ENCODE measurements at places on chromosomes 4 and X.
A peak's percentile ranks its signal among the peaks of the same experiment; 100 is the strongest.

DNA sequence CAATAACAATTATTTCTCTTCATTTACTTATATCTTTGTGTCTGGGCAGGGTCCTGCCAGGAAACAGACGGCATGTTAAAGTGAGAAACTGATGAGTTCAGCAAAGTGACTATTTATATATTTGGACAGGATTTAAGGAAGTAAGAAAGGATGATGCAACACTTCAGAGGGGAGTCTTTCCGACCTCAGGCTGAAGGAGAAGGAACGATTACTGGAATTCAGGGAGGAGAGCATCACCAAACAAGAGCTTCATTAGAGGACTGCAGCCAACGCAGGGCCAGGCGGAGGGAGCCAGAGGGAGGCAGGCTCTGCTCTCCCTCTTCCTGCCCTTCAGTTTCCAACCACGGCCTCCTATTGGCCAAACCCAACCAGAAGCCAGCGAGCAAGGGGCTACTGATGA lies 1.5 kb upstream of the TLR7 start:
- no peak overlapping the region for H3K27ac ChIP-seq
- no peaks in the 10 kb centered on the region for H3K4me1 ChIP-seq
- no peaks in the 10 kb centered on the region for H3K27me3 ChIP-seq
- no peak overlapping the region for H3K4me3 ChIP-seq
- DNase-seq, result no peak

DNA sequence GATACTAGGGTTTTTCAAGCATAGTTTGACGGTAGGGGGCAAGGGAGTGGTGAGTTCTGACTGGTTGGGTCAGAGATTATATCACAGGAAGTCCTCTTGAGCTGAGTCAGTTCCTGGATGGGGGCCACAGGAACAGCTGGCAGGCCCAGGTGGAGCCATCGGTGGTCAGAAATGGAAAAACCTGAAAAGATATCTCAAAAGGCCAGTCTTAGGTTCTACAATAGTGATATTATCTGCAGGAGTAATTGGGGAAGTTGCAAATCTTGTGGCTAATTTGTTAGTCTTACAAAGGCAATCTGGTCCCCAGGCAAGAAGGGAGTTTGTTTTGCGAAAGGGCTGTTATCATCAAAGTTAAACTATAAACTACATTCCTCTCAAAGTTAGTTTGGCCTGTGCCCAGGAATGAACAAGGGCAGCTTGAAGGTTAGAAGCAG lies 159.3 kb downstream of the PTCHD1 start:
- no peaks in the 10 kb centered on the region for H3K36me3 ChIP-seq
- no peaks in the 10 kb centered on the region for H3K4me1 ChIP-seq
- H3K27me3 ChIP-seq, result no peaks in the 10 kb centered on the region
- no peak overlapping the region for H3K27ac ChIP-seq
- no peak for DNase-seq
- H3K4me3 ChIP-seq, result no peak overlapping the region

GRCh38 chr4:39295784-39296183 lies 70.4 kb downstream of the RFC1 start:
- DNase-seq, result no peak
- no peaks in the 10 kb centered on the region for H3K27me3 ChIP-seq
- peaks cover 24% of the 10 kb centered on the region for H3K36me3 ChIP-seq
- H3K27ac ChIP-seq, result no peak overlapping the region

DNA sequence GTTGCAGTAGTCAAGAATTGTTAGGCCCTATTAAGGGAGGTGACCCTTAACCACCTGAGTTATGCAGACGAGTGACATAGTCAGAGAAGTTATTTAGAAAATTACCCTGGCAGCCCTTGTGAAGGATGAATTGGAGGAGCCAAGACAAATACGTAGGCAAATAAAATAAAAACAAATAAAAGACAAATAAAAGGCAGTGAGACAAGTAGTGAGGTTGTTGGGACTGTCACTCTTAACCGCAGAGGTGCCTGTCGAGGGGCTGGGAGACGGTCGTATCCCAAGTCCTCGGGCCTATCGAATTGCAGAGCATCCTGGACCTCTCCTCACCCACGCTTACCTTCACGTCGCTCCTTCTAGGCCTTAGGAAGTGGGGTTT lies 58.0 kb upstream of the ZC4H2 start:
- no peaks in the 10 kb centered on the region for H3K27me3 ChIP-seq
- no peaks in the 10 kb centered on the region for H3K4me1 ChIP-seq
- H3K4me3 ChIP-seq, result peak overlapping the region; percentile 60
- H3K36me3 ChIP-seq, result no peaks in the 10 kb centered on the region

DNA sequence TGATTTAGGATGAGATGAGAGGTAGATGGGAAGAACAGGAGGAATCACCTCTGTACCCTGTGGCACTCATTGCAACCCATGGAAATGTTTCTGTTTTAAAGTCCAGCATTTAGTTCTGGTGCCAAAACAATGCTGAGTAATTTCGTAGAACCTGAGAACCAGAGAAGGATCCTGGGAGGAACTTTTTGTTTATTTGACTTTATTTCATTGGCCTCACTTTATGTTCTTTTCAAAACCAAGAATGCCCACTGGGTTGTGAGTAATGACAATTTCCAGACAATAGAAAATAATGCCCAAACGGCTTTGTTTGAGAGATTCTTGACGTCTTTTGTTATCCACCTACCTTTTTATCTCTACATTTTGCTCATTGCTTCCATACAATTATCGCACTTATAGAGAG lies 111.3 kb downstream of the SHROOM3 start:
- no peaks in the 10 kb centered on the region for H3K27me3 ChIP-seq
- no peaks in the 10 kb centered on the region for H3K36me3 ChIP-seq
- peak; percentile 65 for DNase-seq
- peaks cover 10% of the 10 kb centered on the region for H3K4me1 ChIP-seq
- H3K27ac ChIP-seq, result peak overlapping the region; percentile 26
- H3K4me3 ChIP-seq, result no peak overlapping the region

- peaks cover 2% of the 10 kb centered on the region for H3K4me1 ChIP-seq
- H3K27me3 ChIP-seq, result no peaks in the 10 kb centered on the region
- H3K27ac ChIP-seq, result no peak overlapping the region
- H3K36me3 ChIP-seq, result no peaks in the 10 kb centered on the region
These were observed 72.3 kb downstream of the SLIT2 start for GRCh38 chr4:20323991-20324390.

DNA sequence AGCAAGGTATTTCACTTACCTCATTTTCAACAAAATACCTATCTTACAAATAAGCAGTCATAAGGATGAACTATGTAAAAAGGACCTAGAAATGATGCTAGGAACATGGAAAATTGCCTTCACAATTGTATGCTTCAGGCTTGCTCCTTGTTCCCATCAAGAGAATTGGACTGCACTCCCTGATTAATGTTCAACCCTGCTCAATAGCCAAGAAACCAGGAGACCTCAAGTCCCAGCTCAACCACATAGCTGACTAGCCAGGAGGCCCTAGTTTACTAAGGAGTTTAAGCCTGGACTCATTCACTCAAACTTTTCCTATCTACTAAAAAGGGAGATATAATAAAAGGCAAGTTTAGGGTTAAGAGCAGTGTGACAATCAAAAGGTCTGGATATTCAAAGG lies 146.6 kb upstream of the DGKK start:
- H3K4me1 ChIP-seq, result no peaks in the 10 kb centered on the region
- H3K4me3 ChIP-seq, result no peak overlapping the region
- no peak overlapping the region for H3K27ac ChIP-seq
- H3K36me3 ChIP-seq, result no peaks in the 10 kb centered on the region
- H3K27me3 ChIP-seq, result peaks cover 4% of the 10 kb centered on the region

DNA sequence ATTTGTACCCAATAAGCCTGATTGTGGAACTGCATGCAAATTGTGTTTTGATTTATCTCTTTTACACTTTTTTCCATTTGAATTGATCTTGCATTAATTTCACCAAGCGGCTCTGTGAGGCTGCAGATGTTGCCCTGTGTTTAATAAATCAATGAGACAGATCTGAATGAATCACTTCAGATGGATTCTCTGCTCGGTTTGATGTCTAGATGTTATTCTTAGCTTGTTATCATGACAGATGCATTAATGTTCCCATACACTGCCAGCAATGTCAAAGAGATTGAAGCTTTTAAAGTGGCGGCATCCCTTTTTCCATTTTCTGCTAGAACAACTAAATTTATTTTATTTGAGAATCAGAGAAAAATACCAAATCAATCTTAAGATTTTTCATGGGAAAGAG lies 6.3 kb downstream of the DACH2 start:
- no peak overlapping the region for H3K27ac ChIP-seq
- no peaks in the 10 kb centered on the region for H3K36me3 ChIP-seq
- peaks cover 3% of the 10 kb centered on the region for H3K27me3 ChIP-seq
- no peak overlapping the region for H3K4me3 ChIP-seq

GRCh38 chr4:7962609-7963508 lies 23.2 kb upstream of the AFAP1 start:
- peaks cover 16% of the 10 kb centered on the region for H3K4me1 ChIP-seq
- H3K27me3 ChIP-seq, result peaks cover 2% of the 10 kb centered on the region
- no peaks in the 10 kb centered on the region for H3K36me3 ChIP-seq
- no peak for DNase-seq

DNA sequence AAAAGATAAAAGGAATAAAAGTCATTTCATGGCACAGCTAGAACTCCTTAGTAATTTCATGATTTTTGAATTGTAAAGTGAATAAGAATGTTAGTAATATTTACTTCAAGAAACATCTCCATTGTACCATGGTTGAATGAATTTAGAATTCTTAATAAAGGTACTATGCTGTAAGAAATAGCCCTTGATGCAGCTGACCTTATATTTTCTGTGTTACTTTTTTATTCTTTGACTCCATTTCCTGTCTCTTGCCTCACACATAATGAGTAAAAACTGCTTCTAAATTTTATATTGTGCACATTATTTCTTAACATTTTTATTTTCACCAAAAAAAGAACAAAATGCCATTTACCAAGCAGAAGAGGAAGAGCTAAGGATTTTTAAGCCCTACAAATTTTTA lies 81.9 kb upstream of the PDHA2 start:
- no peaks in the 10 kb centered on the region for H3K4me1 ChIP-seq
- DNase-seq, result no peak
- H3K4me3 ChIP-seq, result no peak overlapping the region
- H3K27me3 ChIP-seq, result no peaks in the 10 kb centered on the region

- H3K4me3 ChIP-seq, result no peak overlapping the region
- H3K27ac ChIP-seq, result no peak overlapping the region
- H3K36me3 ChIP-seq, result no peaks in the 10 kb centered on the region
- DNase-seq, result no peak
- no peaks in the 10 kb centered on the region for H3K4me1 ChIP-seq
These were observed 26.2 kb upstream of the PAGE3 start for GRCh38 chrX:55290963-55291362.

GRCh38 chr4:3745886-3746656 lies 20.1 kb upstream of the ADRA2C start:
- H3K27me3 ChIP-seq, result peaks cover 63% of the 10 kb centered on the region
- no peak for DNase-seq
- no peak overlapping the region for H3K4me3 ChIP-seq
- H3K4me1 ChIP-seq, result no peaks in the 10 kb centered on the region

DNA sequence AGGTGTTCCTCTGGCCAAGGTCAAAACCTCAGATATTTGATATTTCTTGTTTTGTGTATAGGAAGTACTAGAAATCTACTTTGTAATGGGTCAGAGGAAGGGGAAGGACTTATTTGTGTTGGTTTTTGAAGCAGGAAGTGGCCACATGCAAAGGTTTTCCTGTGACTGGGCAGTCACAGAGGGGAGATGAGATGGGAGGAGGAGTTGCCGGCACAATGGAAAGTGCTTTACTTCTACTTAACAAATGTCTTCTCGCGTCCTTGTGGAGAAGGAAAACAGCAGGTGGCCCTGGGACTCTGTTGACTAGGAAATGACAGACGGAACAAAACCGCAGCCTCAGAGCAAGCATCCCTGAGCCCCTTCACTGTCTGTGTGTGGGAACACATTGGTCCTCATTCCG lies 46.6 kb downstream of the SHROOM2 start:
- no peak for DNase-seq

DNA sequence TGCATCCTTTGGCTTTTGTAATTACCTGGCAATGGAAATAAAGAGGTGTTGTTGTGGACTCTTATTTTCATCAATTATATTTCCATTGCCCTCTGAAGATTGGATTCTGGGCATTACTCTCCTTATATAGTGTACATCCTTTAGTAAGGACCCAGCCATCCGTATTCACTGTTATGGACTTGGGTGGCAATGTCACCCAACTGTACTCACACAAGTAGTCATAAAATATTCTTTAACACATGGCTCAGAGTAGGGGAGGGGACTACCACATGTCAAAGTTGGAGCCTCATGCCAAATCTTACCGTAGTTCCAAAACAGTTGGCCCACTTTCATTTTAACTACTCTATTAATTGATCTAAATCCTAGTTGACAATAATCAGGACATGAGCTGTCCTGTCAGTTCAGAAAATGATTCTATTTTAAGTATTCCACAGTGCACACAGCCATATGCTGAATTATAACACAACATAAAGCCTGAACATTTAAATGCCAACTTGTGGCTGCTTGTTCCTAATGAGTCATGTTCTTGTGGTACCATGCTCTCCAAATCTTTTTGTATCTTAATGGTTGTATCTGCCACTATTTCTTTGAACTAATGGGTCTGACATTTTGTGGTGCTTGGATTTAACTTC lies 4.9 kb downstream of the FRAS1 start:
- no peak for DNase-seq
- no peaks in the 10 kb centered on the region for H3K36me3 ChIP-seq
- H3K4me3 ChIP-seq, result no peak overlapping the region
- no peak overlapping the region for H3K27ac ChIP-seq
